ENCODE measurements at places on chromosomes 11 and 22.

GRCh38 chr11:99887481-99887880 is 799.6 kb upstream of the ARHGAP42 start:
- no peak for DNase-seq

DNA sequence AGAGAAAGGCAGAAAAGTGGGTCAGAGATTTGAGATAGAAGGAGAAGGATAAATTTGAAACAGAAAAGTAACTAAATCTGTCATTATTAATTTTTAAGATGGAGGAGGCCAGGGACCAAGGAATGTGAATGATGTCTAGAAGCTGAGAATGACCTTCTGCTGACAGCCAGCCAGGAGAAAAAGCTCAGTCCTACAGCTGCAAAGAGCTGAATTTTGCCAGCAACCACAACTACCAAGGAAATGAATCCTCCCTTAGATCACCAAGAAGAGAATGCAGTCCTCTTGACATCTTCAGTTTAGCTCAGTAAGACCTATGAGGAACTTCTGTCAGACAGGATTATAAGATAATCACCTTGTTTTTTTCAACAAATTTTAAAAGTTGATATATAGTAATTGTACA is 538.2 kb downstream of the LRRC4C start:
- DNase-seq, result no peak

DNA sequence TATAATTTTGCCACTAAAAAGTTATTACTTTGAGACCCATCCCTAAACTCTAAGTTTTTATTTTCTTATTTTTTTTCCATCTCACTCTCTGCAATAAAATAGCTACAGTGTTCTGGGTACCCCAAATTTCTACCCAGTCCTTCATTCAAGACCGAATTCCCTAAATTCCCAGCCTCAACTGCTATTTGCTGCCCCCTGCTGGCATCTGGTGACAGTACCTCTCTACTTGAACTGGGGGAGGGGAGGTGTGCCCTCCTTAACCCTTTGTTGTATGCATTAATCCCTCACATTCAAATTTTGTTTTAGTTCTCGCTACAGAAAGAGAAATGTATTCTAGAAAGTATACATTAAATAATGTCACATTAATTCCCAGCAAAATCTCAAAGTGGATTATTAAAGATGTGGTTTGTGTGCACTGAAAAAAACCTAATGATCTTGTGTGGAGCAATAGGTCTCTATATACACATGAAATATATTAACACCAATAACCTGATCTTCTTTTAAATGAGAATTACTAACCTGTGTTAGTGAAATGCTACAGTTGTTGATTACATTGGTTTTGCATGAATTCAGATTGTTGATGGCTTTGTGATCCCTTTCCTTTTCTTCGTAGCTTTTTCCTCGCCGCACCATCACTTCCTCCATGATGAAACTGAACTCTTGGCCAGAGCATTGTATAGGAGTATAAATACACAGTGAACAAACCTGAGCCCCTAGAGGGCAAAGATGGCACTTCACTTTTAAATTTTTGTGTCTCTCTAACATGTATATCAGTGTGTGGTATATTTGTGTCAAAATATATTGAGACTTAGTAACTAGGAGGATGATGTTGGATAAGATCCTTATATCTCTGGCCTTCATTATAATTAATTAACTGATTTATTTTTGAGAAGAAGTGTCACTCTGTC is 590.0 kb downstream of the METTL15 start:
- DNase-seq, result peak; percentile 26

DNA sequence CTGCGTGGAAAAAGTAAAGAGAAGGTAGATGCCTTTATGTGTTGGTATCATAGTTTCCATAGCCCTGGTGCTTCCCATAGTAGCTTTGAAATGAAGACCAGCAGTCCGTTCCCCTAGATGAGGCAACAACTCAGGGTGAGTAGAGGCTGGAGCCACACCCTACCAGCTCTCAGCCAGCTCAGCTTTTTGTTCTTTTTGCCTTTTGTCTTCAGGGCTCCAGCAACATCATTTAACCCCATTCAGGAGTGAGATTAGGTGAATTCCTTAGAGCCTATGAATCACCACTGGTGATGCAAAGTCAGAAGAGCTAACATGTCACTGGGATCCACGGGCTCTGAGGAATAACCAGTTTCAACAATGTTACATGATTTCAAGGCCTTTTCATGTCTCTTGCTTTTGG is 14.0 kb upstream of the SESN3 start:
- DNase-seq, result no peak

GRCh38 chr11:3830730-3831129 is 10.0 kb downstream of the RHOG start:
- DNase-seq, result no peak

DNA sequence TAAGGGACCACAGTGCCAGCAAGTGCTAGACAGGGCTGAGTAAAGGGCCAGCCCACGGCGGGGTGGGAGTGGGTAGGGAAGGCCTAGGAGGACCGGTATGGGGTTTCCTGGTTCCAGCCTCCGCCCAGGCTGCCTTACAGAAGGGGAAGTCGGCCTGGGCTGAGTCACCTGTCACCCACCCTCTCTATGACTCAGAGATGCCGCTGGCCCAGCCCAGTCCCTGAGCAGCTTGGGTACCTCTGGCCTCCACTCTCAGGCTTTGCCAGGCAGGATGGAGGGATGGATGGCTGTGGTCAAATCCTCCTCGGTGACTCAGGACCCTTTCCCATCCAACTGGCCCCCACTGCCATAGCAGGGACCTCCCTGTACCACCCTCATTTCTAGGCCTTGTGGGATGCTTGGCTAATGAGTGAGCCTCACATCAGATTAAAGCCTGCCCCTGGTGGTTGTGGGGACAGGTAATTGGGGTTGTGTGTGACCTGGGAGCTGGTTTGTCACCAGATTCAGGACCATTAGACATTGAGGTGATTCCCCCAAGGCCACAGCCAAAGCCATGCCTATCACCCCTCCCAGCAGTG is 13.9 kb downstream of the SLC35E4 start:
- DNase-seq, result no peak

GRCh38 chr11:126654886-126655806 is 299.7 kb downstream of the ST3GAL4 start:
- no peak for DNase-seq

DNA sequence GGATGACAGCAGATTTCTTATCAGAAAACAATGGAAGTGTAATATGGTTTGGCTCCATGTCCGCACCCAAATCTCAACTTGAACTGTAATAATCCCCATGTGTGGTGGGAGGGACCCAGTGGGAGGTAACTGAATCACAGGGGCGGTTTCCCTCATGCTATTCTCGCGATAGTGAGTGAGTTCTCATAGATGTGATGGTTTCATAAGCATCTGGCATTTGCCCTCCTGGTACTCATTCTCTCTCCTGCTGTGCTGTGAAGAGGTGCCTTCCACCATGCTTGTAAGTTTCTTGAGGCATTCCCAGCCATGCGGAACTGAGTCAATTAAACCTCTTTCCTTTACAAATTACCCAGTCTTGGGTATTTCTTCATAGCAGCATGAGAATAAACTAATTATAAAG is 81.0 kb upstream of the SCUBE2 start:
- no peak for DNase-seq

- no peak for DNase-seq
Measured at GRCh38 chr11:37333345-37333744, 735.3 kb upstream of the RAG2 start.

DNA sequence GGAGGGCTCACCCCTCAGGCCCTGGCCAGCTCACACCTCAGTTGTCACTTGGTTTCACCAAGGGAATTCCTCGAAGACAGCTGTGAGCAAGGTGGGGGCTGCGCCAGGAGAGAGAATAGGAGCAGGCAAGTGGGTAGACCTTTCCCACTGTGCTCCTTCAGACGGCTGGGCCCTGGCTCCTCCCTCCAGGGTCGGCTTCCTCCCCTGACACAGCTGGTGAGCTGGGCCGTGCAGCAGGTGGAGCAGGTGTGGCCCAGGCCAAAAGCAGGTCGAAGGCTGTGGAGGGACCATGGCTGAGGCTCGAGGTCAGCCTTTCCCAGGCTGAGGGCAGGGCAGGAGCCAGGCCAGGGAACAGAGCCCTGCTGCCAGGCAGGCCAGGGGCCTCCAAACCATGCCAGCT is 12.5 kb upstream of the MYRF start:
- no peak for DNase-seq

DNA sequence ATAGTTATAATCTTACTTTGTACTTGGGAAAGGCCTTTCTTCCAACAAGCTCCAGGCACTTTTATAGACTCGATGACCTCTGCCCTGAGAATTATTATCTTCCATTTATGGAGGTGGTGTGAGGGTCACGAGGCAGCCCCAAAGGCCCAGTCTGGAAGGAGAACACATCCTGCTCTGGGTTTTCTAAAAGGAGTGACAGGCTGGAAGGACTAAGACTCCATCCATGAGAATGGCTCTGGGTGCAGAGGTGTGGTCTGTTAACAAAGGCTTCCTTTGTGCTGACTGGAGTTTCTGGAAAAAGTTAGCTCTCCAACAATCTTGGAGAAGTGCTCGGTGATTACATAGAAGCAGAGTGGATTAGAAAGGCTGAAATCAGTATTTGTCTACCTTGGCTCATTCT is 74.7 kb upstream of the SESN3 start:
- DNase-seq, result no peak

DNA sequence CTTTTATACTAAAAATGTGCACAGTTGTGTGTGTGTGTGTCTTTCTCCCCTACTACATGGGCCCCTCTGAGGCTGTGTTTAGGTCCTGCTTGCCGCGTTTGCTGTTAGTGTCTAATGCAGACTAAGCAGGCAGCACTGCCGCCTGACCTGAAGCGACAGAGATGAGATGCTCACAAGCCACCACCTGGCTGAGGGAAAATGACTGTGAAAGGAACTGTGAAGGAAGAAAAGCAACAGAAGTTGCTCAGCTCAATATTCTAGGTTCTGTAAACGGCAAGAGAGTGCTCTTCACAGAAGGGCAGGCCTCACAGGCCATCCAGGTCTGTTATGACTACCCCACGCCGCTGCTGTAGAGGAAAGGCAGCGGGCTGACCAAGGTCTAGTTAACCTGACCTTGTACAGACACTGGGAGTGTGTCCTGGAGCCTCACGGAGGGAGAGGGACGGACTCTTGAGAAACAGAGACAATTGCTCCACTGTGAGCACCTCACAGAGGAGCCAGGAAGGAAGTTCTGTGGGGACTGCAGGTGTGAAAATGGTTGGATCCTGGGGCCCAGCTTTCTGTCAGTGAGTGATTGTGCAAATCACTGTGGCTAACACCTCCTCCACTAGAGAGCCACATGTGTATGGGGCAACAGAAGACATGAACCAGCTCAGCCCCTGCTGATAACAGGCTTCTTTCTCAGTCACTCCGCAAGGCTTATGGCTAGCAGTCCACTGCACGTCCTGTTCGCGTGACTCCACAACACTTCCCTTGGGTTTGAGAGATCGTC is 31.3 kb upstream of the YPEL1 start:
- no peak for DNase-seq

DNA sequence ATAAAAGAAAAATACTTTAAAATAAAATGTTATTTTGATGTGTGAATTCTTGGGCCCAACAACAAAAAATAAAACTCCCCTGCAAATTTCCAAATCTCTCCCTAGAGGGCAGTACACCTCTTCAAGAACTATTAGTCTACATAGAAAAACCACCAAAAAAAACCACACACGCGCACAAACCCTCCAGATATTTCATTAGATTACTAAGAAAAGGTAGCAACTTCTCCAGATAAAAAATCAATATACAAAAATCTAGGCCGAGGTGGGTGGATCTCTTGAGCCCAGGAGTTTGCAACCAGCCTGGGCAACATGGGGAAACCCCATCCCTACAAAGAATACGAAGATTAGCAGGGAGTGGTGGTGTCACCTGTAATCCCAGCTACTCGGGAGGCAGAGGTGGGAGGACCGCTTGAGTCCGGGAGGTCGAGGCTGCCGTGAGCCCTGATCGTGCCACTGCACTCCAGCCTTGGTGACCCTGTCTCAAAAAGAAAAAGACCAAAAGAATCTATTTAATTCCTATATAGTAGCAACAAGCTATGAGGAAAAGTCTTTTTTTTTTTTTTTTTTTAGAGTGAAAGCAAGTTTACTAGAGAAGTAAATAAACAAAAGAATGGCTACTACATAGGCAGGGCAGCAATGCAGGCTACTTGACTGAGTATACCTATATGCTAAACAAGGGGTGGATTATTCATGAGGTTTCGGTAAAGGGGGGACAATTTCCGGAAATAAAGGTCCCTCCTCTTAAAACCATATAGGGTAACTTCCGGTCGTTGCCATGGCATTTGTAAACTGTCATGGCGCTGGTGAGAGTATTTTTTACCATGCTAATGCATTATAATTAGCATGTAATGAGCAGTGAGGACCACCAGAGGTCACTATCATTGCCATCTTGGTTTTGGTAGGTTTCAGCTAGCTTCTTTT is 13.1 kb downstream of the B3GNT6 start:
- peak; percentile 56 for DNase-seq

DNA sequence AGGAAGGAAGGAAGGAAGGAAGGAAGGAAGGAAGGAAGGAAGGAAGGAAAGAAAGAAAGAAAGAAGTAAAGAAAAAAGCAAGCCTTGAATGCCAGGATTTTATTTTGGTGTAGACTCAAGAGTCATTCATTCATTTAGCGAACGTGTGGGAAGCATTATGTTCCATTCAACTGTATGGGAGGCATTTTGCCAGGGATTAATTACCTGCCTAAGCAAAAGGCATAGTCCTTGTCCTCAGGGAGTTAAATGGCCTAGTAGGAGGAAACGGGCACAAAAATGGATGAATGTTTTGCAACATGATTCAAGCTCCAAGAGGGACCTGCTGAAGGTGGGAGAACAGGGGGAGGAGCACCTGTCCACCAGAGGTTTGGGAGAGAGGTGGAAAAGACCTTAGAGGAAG is 16.2 kb upstream of the ZNRF3 start:
- no peak for DNase-seq

DNA sequence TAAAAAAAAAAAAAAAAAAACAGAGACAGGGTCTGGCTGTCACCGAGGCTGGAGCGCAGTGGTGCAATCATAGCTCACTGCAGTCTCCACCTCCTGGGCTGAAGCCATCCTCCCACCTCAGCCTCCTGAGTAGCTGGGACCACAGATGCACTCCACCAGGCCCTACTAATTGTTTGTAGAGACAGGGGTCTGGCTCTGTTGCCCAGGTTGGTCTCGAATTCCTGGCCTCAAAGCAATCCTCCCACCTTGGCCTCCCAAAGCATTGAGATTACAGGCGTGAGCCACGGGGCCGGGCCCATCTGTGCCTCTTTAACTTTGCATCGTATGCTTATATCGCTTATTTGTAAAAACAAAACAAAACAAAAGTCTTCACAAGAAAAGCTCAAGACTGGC is 3.1 kb downstream of the CPT1A start:
- DNase-seq, result no peak

Data from NCI-H1105 (cell line).